DMS153 (cell line): ENCODE measurements at places on chromosomes 6 and 20.

GRCh38 chr6:1812034-1812433 lies 202.3 kb downstream of the FOXC1 start:
- no peak for DNase-seq

DNA sequence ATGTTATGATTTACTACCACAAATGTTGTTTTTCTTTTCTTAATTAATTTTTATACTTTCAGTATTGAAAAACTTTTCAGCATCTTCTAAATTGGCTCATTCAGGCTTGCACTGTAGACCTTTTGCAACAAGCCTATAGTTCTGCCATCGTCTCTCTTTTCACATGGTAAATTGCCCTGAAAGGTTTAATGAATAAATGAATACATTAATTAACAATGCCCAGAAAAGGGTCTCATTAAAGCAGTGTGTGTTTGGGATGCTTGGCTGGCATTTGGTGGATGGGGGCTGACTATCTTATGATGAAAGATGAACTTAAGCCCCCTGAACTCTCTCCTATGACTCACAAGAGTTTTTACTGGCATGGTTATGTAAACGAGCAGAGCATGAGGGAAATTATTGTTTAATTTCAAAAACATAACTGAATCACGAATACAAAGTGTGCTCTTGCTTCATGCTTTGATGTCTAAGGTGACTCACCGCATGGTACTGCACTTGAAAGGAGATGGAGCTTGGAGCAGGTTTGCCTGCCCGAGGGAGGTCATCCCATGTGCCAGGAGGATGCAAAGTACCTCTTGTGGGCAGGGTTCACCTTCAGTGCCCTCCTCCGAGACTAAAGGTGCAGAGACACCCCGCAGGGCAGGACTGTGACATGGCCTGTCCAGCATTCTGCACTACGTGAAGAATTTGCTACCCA lies 13.8 kb upstream of the PCK1 start:
- DNase-seq = no peak

DNA sequence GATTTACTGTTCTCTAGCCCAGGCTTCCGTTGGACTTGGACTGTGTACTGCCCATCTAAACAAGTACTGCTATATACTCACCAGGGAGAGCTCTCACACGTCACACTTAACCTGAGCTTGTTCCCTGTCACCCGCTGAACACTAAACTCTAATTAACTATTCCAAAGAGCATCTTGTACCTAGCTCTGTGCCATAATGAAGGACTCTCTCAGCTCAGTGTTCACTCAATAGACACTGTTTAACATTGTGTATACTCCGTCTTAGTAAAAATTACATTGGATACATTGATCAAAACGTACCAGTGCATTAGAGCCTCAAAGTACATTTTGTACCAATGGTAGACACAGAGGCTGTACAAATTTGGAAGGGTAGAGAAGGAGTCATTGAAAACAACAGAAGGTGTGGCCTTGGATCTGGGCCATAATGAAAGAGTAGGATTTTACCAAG lies 55.4 kb upstream of the EPHA7 start:
- DNase-seq = no peak

GRCh38 chr6:124400261-124400999 lies 561.8 kb upstream of the RNF217 start:
- no peak for DNase-seq

GRCh38 chr6:87738000-87738399 lies 36.0 kb upstream of the AKIRIN2 start:
- DNase-seq = no peak

- DNase-seq = no peak
These were observed 63.5 kb downstream of the VTA1 start for GRCh38 chr6:142210606-142211005.

DNA sequence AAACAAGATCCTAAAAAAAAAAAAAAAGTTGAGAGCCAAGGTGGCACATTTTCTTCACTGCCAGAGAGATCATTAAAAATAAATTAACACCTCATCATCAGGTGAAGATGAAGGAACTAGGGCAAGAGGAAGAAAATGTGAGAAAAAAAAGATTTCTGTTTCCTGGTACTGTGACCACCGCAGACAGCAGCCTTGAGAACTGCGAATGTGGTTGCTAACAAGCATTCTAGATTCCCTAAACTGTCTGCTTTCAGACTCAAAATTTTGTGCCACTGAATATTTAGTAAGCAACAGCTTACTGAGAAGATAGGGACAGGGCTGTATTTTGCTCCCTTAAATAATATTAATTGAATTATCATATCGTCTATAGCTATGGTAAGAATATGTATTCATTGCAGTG lies 24.1 kb upstream of the MBOAT1 start:
- no peak for DNase-seq

- DNase-seq = no peak
These were observed 155.4 kb upstream of the MARCKS start for GRCh38 chr6:113701552-113702254.

- no peak for DNase-seq
These were observed 100.7 kb downstream of the NOL4L start for GRCh38 chr20:32484225-32484957.

DNA sequence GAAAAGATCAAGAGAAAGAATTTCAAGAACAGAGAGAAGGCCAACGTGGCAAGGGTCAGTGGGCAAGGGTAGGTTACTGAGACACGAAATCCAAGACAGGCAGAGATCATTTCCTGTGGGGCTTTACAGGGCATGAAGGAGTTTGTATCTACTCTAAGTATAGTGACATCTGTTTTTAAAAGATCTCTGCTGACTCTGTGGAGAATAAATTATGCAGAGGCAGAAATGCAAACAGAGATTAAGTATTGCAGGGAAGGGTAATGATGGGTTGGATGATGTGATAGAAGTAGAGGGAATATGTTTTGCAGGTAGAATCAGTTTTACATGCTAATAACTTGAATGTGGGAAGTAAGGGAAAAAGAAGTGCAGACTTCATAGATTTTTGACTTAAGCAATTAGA lies 243.5 kb downstream of the FRK start:
- no peak for DNase-seq

GRCh38 chr6:131450861-131451260 lies 122.2 kb upstream of the ARG1 start:
- DNase-seq = no peak
